ENCODE measurements at places on chromosomes 4 and X. TPM values are rescaled to one million over a fixed set of nuclear protein-coding genes. Genes with fewer than 3 reads are reported as not detected.

GRCh38 chr4:131251321-131251720, 1897.8 kb upstream of the PCDH10 start:
- peak; percentile 5 for DNase-seq

DNA sequence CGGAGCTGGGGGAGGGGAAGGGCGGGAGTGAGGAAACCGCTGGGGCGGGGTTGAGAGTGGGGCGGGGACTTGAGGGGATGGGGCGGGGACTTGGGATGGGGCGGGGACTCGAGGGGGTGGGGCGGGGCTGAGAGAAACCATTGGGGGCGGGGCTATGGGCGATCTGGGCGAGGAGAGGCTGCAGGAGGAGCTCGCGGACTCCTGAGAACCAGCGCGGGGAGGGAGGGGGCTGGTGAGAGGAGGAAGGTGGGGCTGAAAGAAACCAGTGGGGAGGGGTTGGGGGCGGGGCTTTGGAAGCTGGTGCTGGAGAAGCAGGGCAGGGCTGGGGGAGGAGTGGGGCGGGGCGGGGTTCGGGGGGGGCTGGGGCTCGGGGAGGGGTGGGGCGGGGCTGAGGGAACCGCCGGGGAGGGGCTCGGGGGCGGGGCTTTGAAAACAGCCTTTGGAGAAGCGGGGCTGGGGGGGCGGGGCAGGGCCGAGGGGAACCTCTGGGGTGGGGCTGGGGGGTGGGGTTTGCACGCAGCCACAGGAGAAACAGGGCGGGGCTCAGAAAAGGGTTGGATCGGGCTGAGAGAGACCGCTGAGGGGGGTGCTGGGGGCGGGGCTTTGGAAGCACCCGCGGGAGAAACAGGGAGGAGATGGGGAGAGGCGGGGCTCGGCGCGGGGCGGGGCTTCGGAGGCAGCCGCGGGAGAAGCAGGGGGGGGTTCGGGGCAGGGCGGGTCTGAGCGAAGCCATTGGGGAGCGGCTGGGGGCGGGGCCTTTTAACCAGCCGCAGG, 777 bp upstream of the EOLA2 start:
- DNase-seq = peak; percentile 93

DNA sequence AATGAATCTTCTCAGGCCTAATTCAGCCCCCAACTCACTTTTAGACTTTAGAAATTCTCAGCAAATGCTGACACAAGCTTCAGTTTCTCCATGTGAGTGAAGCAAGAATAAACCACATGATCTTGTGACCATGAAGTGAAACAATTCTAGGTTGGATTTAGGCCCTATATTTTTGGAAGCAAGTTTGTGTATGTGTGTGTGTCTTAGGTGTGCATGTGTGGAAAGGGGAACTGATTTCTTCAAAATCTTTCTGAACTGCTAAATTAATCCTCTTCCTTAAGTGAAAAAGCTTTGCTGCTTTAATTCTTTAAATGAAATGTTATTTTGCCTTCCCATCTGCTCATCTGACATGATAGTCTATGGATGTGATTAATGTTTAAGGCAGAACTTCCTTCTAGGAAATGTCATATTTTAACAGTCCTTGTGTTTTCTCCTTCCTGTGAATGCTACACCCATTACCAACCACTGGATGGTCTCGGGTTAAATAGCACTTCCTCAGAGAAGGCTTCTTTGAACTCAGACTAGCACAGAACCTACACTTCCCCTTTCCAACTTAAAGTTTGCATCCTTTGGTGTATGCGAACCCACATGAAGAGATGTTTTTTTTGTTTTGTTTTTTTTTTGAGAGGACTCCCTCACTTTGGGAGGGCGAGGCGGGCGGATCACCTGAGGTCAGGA, 1.2 kb upstream of the TMEM144 start:
- DNase-seq = peak; percentile 26

GRCh38 chr4:1579001-1579900, 104.9 kb downstream of the FAM53A start:
- DNase-seq = peak; percentile 75

DNA sequence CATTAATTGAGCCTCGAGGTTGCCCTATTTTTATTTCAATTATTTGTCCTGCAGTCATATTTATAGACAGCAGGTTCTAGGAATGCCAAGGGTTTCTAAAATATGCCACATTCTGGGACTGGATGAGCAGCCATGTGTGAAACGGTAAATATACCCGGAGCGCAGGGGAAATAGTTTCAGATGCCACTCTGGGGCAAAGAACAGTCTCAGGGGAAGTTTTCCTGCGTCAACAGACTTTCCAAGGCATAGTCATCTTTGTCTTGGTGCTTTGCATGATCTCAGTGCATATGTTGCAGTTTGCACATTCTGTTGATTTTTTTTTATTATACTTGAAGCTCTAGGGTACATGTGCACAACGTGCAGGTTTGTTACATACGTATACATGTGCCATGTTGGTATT, 71.0 kb downstream of the GPAT3 start:
- no peak for DNase-seq

Gene ZCCHC12
- 0.51 TPM for polyA plus RNA-seq

Gene ASMT
- not detected for polyA plus RNA-seq

Gene MAGIX
- 2.2 TPM for polyA plus RNA-seq

All from muscle of back (tissue), 13 donors.